ENCODE measurements at places on chromosomes 13 and 19.

DNA sequence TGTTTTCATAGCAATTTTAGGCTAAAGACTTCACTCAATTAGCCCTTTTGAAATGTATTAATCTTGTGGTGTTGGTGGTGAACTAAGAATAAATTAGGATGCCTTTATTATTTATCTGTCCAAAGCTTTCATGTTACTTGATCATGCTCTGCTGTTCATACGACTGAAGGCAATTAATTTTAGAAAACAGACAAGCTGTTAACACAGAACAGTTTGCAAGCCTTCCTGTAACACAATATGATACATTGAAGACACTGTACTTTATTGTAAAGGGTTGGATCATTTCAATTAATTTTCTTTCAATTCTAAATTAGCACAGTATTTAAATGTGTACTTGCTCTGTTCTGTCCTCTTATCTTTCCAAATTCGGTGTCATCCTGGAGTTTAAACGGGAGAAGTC is 794.3 kb upstream of the MIR17HG start:
- DNase-seq, result no peak

- DNase-seq, result no peak
Observed at GRCh38 chr13:75422028-75422427, 59.9 kb downstream of the TBC1D4 start.

DNA sequence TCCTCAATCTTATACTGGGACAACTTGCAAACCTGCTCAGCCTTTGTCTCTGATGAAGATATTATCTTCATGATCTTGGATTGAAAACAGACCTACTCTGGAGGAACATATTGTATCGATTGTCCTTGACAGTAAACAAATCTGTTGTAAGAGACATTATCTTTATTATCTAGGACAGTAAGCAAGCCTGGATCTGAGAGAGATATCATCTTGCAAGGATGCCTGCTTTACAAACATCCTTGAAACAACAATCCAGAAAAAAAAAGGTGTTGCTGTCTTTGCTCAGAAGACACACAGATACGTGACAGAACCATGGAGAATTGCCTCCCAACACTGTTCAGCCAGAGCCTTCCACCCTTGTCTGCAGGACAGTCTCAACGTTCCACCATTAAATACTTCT is 4.0 kb upstream of the KLK3 start:
- DNase-seq, result no peak

DNA sequence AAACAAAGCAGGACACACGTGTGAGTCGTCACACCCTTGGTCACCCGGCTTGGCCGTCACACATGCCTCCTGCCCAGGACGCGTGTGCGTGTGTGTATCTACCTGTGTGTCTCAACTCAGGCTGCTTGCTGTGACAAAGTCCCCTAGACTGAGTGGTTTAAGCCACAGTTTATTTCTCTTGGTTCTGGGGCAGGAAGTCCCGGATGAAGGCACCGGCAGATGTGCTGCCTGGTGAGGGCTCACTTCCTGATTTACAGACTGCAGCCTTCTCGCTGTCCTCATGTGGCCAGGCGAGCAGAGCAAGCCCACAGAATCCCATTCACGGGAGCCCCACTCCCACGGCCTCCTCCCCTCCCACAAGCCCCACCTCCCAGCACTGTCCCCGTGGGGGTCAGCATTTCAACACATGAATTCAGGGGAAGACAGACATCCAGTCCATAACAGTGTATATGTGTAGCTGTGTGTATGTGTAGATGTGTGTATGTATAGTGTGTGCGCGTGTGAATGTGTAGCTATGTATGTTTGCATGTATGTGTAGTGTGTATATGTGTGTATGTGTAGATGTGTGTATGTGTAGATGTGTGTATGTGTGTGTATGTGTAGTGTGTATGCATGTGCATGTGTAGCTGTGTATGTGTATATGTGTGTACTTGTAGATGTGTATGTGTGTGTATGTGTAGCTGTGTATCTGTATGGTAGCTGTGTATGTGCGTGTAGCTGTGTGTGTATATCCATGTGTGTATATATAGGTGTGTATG is 51.5 kb downstream of the MCF2L start:
- DNase-seq, result no peak

DNA sequence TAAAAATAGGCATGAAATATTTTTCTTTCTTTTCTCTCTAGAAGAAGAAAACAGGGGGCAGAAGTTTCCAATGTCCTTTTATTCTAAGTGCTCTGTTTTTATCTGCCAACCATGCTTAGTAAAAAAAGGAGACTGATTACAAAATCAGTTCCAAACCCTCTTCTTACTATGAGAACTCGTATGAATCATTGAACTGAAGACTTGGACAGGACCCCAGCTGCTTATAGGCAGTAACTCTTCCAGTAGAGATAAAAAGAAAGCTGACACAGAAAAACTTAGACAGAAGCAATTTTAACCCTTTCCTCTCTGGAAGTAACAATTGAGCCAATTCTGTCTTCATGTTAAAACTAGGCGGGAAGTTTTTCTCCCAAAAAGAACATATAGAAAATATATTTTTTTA is 24.5 kb upstream of the FREM2 start:
- peak; percentile 14 for DNase-seq

GRCh38 chr13:34030782-34031181 is 212.8 kb downstream of the RFC3 start:
- DNase-seq, result no peak

GRCh38 chr13:98274921-98275487 is 97.9 kb upstream of the RNF113B start:
- no peak for DNase-seq

GRCh38 chr19:50695251-50696093 is 24.1 kb downstream of the SHANK1 start:
- DNase-seq, result peak; percentile 56

- no peak for DNase-seq
Observed at GRCh38 chr13:74153316-74153715, 19.1 kb upstream of the KLF12 start.

- no peak for DNase-seq
Observed at GRCh38 chr13:98534821-98535220, 42.1 kb downstream of the STK24 start.

- no peak for DNase-seq
Observed at GRCh38 chr19:10899151-10899653, 27.8 kb downstream of the CARM1 start.

GRCh38 chr13:44293374-44293773 is 80.2 kb upstream of the SERP2 start:
- no peak for DNase-seq

DNA sequence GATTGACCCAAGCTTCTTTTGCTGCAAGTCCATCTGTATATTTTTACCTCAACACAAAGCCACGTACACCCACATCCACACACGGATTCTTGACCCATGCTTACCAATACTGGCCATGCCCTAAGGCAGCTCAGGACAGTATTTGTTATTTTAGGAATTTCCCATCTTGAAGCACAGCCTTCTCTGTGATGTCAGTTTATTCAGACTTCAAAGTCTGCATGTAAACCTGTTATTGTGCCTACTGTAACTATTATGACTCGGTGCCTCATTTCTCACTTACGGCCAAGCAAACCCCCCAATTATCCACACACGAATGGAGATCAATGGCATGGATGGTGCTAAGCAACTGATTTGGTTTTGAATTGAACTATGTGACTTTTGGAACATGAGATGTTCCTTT is 17.5 kb downstream of the CLDN10 start:
- DNase-seq, result no peak

DNA sequence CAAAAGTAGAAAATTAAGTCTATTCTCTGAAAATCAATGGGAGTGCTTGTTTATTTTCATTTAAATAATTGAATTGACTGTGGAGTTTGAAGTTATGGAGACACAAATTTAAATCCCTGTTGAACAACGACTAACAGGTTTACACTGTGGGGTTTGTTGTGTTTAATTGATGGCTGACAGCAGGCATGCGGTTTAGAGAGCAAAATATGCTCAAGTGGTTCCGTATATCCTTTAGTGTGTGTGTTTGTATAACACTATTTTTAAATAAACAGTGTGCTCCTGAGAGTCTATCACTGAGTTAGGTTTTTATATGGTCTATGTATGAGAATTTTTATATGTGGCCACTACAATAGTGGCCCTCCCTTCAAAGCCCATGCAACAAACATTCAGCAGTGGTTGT is 332.0 kb downstream of the GPC6 start:
- peak; percentile 8 for DNase-seq
